ENCODE measurements at places on chromosomes 1 and 21.

GRCh38 chr1:153261281-153262069 lies 2.0 kb downstream of the LORICRIN start:
- no peak for DNase-seq
- H3K27ac ChIP-seq, result no peak overlapping the region
- H3K36me3 ChIP-seq, result no peaks in the 10 kb centered on the region
- peak overlapping the region; percentile 51 for H3K4me3 ChIP-seq

DNA sequence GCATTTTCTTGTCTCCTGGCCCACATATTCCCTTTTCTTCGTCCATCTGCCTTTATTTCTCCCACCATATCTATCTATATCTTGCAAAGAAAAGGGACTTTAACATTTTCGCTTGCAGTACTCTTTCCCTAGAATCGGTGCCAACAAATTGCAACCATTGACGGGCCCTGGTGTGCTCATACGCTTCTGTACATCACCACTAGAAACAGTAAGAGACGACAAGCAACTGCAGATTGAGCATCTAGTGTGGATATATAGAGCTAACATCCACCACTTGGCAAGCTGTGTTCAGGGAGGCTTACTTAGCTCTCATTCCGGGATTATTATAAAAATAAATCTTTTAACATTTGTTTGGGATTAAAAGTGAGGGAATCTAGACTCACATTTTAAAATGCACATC lies 230.8 kb upstream of the PKN2 start:
- no peaks in the 10 kb centered on the region for H3K36me3 ChIP-seq
- no peak overlapping the region for H3K27ac ChIP-seq
- no peak for DNase-seq
- H3K4me1 ChIP-seq, result no peaks in the 10 kb centered on the region
- H3K4me3 ChIP-seq, result no peak overlapping the region

GRCh38 chr1:149963358-149963757 lies 26.7 kb upstream of the MTMR11 start:
- no peak overlapping the region for H3K27ac ChIP-seq
- no peak overlapping the region for H3K4me3 ChIP-seq
- H3K36me3 ChIP-seq, result peaks cover 55% of the 10 kb centered on the region

DNA sequence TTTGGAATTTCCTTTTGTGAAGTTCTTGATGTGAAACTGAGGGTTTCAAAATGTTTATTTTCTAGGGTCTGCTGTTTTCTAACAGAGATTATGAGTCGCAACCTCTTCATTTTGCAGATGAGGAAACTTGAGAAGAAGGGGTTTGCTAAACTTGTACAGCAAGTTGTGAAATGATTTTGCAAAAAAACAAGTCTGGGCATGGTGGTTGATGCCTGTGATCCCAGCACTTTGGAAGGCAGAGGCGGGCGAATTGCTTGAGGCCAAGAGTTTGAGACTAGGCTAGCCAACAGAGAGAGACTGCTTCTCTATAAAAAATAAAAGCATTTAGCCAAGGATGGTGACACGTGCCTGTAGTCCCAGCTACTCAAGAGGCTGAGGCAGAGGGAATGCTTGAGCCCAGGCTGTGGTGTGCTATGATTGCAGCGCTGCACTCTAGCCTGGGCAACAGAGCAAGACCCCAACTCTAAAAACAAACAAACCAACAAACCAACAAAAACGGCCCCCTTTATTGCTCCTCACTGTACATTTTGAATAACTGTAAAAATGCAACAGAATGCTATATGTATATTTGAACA lies 9.9 kb downstream of the TRIM67 start:
- H3K27me3 ChIP-seq, result peaks cover 36% of the 10 kb centered on the region
- no peaks in the 10 kb centered on the region for H3K4me1 ChIP-seq
- H3K36me3 ChIP-seq, result no peaks in the 10 kb centered on the region
- H3K27ac ChIP-seq, result no peak overlapping the region
- DNase-seq, result no peak

DNA sequence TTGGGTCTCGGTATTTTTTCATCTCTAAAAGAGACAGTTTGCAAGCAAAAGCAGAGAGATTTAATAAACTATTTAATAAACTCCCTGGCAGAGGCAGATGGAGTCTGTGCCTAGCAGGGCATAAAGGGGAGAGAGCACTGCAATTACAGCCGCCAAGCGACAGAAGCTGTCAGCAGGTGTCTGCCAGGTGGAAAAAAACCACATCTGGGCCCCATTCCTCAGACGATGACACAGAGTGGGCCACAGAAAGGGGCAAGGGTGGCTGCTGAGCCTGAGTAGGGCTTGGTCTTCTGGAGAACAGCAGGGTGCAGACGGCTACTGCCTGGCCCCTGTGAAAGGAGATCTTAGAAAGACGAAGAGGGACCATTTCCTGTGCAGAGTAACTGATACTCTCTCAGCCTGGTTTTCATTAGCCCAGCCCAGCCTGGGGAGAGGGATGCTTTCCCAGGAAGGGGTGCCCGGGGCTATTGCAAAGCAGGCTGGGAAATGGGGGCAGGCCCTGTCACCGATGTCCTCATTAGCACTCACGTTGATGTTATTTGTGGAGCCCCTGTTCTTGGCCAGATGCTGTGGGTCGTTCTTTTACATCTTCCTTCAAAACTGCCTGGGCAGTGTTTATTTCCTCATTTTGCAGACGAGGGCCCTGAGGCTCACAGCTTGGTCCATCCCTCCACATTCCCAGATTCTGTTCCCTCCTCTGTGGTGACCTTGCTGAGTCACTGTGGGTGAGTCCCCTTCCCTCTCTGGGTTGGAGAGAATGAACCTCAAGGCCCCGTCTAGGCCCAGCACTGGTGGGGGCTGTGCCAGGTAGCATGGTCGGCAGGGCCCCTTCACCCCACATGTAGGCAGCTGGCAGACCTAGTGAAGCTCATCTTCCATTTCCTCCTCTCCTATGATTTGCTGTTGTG lies 472.7 kb downstream of the PTPRU start:
- no peaks in the 10 kb centered on the region for H3K36me3 ChIP-seq
- H3K4me1 ChIP-seq, result peaks cover 52% of the 10 kb centered on the region
- H3K4me3 ChIP-seq, result no peak overlapping the region
- H3K27me3 ChIP-seq, result peaks cover 18% of the 10 kb centered on the region
- DNase-seq, result no peak

GRCh38 chr1:79532555-79532954 lies 526.0 kb upstream of the ADGRL4 start:
- H3K4me1 ChIP-seq, result no peaks in the 10 kb centered on the region
- no peak for DNase-seq
- no peaks in the 10 kb centered on the region for H3K27me3 ChIP-seq
- no peak overlapping the region for H3K4me3 ChIP-seq

- no peaks in the 10 kb centered on the region for H3K27me3 ChIP-seq
- no peaks in the 10 kb centered on the region for H3K36me3 ChIP-seq
- no peaks in the 10 kb centered on the region for H3K4me1 ChIP-seq
- no peak overlapping the region for H3K27ac ChIP-seq
- no peak for DNase-seq
- no peak overlapping the region for H3K4me3 ChIP-seq
Observed at GRCh38 chr1:189435398-189435797, 1042.3 kb downstream of the BRINP3 start.

DNA sequence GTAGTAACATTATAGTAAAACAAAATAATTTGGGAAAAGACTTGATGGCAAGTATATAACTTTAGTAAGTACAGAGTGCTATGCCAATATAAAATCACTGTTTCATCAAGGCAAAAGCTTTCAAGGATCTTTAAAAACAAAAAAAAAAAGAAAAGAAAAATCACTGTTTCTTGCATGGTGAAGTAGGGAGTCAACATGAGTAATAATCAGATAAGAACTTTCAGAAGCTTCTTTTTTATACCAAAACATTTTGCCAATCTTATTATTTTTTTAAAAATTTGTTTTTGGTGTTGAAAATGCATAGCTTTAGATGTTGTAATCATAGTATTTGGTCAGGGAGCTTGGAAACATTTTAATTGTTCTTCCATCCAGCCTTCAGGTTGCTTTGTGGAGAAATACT lies 37.2 kb downstream of the CAMSAP2 start:
- H3K27ac ChIP-seq, result no peak overlapping the region
- no peaks in the 10 kb centered on the region for H3K36me3 ChIP-seq
- DNase-seq, result no peak
- H3K27me3 ChIP-seq, result peaks cover 24% of the 10 kb centered on the region

- H3K36me3 ChIP-seq, result no peaks in the 10 kb centered on the region
- DNase-seq, result no peak
- H3K27me3 ChIP-seq, result no peaks in the 10 kb centered on the region
- no peaks in the 10 kb centered on the region for H3K4me1 ChIP-seq
- no peak overlapping the region for H3K4me3 ChIP-seq
- no peak overlapping the region for H3K27ac ChIP-seq
Observed at GRCh38 chr1:87958201-87958600, 629.5 kb downstream of the LMO4 start.

DNA sequence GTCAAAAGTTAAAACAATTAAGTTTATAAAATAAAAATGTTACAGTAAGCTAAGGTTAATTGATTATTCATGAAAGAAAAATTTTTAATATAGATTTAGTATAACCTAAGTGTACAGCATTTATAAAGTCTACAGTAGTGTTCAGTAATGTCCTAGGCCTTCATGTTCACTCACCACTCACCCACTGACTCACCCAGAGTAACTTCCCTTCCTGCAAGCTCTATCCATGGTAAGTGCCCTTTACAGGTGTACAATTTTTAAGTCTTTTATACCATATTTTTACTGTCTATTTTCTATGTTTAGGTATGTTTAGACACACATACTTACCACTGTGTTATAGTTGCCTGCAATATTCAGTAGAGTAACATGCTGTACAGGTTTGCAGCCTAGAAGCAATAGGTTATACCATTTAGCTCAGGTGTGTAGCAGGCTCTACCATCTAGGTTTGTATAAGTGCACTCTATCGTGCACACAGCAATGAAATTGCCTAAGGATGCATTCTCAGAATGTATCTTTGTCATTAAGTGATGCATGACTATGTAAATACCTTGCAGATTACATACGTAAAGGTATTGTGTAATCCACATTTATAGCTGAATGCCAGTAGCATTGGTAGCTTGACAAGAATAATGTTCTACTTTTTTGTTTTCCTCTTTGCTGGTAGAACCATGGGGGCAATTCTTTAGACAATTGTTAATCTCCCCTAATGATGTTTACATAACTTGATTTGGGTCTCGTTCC lies 35.7 kb upstream of the GPR88 start:
- peaks cover 33% of the 10 kb centered on the region for H3K36me3 ChIP-seq
- no peak overlapping the region for H3K27ac ChIP-seq
- no peak overlapping the region for H3K4me3 ChIP-seq
- DNase-seq, result no peak
- H3K4me1 ChIP-seq, result no peaks in the 10 kb centered on the region

DNA sequence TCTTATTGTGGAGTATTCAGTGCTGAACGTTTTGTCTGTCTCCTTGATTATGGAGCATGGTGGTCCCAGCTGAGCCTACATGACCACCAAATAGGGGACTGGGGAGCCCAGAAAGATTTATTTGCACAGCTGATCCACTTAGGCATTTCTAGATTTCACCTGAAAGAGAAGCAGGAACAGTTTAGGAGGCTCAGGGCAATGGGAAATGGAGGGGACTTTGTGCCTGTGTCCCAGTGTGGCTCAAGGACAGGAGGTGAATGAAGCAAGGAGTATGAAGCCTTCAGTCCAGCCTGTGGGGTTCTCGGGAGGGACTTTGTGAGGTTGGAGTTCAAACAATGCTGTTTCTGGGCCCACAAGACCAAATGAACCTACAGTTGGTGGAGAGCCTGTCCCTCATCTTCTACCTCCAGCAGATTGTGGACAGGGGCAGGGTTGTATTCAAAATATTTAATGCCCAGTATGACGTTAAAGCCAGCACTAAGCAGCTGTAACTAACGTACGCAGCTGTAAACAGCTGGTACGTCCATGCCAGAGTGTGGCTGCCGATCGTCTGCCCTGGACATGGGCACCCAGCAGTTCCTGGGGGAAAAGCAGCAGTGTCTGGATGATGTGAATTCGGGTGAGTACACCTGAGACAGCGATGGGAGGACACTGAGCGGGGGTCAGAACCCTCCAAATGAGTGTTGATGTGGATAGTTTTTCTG lies 164.9 kb upstream of the RAB4A start:
- H3K4me3 ChIP-seq, result no peak overlapping the region
- peaks cover 12% of the 10 kb centered on the region for H3K27me3 ChIP-seq
- H3K4me1 ChIP-seq, result peaks cover 4% of the 10 kb centered on the region
- no peak overlapping the region for H3K27ac ChIP-seq
- H3K36me3 ChIP-seq, result no peaks in the 10 kb centered on the region

DNA sequence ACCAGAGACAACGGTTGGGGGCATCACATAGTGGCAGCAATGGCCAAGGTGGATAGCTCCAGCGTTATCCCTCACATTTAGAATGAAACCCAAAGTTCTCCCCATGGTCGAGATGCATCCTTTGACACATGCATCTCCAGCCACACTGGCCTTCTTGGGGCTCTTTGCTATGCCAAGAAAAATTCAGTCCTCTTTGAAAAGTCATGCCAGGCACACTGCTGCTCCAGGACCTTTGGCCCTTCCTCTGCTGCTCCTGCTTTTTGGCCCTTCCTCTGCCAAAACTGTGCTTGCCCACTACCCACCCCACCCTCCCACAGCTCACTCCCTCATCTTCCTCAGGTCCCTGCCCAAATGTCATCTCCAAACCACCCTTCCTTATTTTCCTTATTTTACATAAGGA lies 106.4 kb downstream of the C1orf94 start:
- no peak for DNase-seq
- H3K27me3 ChIP-seq, result no peaks in the 10 kb centered on the region
- no peaks in the 10 kb centered on the region for H3K36me3 ChIP-seq
- H3K4me3 ChIP-seq, result no peak overlapping the region
- no peak overlapping the region for H3K27ac ChIP-seq
- no peaks in the 10 kb centered on the region for H3K4me1 ChIP-seq

DNA sequence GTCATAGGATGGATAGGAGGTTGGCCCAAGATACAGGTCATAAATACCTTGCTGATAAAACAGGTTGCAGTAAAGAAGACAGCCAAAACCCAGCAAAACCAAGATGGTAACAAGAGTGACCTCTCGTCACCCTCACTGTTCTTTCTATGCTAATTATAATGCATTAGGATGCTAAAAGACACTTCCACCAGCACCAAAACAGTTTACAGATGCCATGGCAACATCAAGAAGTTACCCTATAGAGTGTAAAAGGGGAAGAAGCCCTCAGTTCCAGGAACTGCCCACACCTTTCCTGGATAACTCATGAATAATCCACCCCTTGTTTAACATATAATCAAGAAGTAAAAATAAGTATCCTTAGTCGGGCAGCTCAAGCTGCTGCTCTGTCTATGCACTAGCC lies 671.9 kb downstream of the PTPRC start:
- peaks cover 11% of the 10 kb centered on the region for H3K4me1 ChIP-seq
- peaks cover 25% of the 10 kb centered on the region for H3K27me3 ChIP-seq
- H3K36me3 ChIP-seq, result no peaks in the 10 kb centered on the region

DNA sequence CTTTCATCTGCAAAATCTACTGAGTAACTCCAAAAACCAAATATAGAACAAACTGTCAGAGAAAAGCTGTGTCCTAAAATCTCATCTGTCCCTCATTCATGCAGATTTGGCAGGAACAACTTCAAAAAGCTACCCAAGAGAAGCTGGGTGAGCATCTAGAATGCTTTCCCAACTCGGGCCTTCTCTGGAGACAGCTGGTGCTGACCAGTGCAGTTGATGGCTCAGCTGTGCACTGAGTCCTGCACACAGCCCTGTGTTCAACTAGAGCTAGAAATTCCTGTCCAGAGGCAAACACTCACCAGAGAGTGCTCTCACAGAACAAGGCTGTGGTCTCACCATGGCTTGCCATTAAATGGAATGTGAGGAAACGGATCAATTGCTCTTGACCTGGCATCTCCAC lies 202.8 kb downstream of the ASTN1 start:
- H3K27ac ChIP-seq, result no peak overlapping the region
- H3K4me3 ChIP-seq, result no peak overlapping the region
- H3K4me1 ChIP-seq, result no peaks in the 10 kb centered on the region
- H3K27me3 ChIP-seq, result no peaks in the 10 kb centered on the region
